Chondrocyte (in vitro differentiated cells): ENCODE measurements at places on chromosomes 7 and 10. TPM values are rescaled to one million over a fixed set of nuclear protein-coding genes. Genes with fewer than 3 reads are reported as not detected.
A peak's percentile ranks its signal among the peaks of the same experiment; 100 is the strongest.

DNA sequence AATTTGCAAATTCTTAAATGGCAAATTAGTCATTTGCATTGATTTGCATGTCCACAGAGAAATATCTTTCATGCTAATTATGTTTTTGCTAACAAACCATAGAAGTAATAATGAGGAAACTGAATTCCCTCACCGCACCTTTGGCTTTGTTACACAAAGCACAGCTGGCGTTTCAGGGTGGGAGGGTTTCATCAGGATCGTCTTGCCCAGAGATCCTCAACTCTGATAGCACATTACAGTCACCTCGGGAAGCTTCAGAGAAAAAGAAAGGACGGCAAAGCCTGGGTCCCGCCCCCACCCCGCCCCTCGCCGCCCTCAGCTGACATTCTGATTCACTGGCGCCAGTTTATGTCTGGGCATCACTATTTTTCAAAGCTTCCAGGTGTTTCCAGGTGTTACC, 119.4 kb downstream of the PTPRN2 start:
- H3K4me1 ChIP-seq = no peaks in the 10 kb centered on the region
- peaks cover 2% of the 10 kb centered on the region for H3K36me3 ChIP-seq
- no peak overlapping the region for H3K27ac ChIP-seq

DNA sequence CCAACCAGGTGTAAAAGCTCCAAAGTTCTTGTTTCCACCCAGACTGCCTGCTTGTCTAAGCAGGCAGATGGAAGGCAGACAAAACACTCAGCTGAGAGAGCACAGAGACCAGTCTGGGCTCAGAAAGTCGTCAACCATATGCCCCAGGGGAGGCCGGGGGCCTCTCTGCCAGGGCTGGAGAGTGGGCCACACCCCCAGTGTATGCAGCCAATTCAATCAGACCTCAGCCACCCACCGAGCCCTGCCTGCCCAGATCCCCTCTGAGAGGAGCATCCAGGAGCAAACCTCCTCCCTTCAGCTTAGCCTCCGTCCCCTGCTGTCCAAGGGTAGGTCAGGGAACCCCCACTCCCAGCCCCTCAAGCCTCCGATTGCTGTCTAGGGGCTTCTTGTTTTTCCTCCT, 196.3 kb downstream of the LSM5 start:
- peaks cover 46% of the 10 kb centered on the region for H3K27me3 ChIP-seq
- peaks cover 2% of the 10 kb centered on the region for H3K36me3 ChIP-seq
- no peak overlapping the region for H3K27ac ChIP-seq

GRCh38 chr7:7331523-7331922, 149.2 kb downstream of the C1GALT1 start:
- H3K27ac ChIP-seq = no peak overlapping the region
- no peaks in the 10 kb centered on the region for H3K36me3 ChIP-seq

DNA sequence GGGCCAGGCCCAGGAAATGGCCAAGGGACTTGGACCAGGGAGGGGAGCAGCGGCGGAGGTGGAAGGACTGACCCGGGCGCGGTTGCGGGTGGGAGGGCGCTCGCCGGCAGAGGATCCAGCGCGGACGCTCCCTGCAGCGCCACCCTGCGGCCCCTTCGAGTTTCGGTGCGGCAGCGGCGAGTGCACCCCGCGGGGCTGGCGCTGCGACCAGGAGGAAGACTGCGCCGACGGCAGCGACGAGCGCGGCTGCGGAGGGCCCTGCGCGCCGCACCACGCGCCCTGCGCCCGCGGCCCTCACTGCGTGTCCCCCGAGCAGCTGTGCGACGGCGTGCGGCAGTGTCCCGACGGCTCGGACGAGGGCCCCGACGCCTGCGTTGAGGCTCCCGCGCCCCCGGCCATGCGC, 16.8 kb upstream of the ZNF467 start:
- H3K27ac ChIP-seq = no peak overlapping the region
- H3K36me3 ChIP-seq = no peaks in the 10 kb centered on the region
- H3K4me3 ChIP-seq = no peak overlapping the region
- H3K27me3 ChIP-seq = peaks cover 32% of the 10 kb centered on the region
- DNase-seq = no peak

Gene LIPJ
- total RNA-seq = not detected in 3 replicates

GRCh38 chr10:21807180-21807579, 196.3 kb downstream of the DNAJC1 start:
- no peak for DNase-seq
- H3K4me1 ChIP-seq = peaks cover 11% of the 10 kb centered on the region
- no peaks in the 10 kb centered on the region for H3K27me3 ChIP-seq

DNA sequence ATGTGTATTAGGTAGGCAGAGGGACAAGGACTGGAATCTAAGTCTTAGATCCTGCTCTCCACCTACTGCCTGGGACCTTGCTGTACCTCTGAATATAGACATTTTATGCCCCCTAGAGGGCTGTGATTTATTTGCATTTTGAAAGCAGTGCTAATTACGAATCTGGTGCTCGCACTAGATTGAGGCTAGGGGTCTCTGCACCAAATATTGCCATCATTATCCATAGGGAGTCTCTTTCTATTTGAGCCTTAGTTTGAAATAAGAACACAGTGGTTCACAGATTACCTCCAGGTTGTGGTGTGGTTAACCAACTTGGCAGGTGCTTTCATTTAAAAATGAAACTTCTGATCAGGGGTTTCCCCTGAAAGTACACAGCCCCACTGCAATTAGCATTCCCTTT, 41.8 kb downstream of the CNNM1 start:
- H3K4me3 ChIP-seq = no peak overlapping the region
- no peak for DNase-seq
- no peak overlapping the region for H3K27ac ChIP-seq
- H3K36me3 ChIP-seq = peaks cover 1% of the 10 kb centered on the region
- H3K4me1 ChIP-seq = peaks cover 18% of the 10 kb centered on the region

Gene SPDYE9
- not detected in 3 replicates for total RNA-seq

DNA sequence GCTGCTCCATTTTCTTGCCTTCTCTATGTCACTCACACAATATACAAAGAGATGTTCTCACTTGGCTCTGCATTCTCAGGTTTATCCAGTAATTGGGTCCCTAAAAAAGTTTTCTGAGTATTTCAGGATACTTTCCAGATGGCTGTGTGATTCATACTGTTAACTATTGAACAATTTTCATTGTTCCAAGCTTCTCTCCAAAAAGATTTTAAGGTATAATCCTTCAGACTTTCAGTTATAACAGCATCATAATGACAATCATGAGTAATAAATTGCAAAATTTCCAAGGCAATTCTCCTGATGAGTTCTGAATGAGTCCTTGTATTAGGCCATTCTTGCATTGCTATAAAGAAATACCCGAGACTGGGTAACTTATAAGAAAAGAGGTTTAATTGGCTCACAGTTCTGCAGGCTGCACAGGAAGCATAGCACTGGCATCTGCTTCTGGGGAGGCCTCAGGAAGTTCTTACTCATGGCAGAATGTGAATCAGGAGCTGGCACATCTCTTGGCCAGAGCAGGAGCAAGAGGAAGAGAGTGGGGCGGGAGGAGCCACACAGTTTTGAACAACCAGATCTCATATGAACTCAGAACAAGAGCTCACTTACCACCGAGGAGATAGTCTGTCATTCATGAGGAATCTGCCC, 148.1 kb downstream of the SLC16A9 start:
- H3K36me3 ChIP-seq = no peaks in the 10 kb centered on the region
- no peak overlapping the region for H3K27ac ChIP-seq
- H3K27me3 ChIP-seq = peaks cover 7% of the 10 kb centered on the region
- H3K4me3 ChIP-seq = no peak overlapping the region
- H3K4me1 ChIP-seq = peaks cover 13% of the 10 kb centered on the region
- DNase-seq = no peak

- H3K36me3 ChIP-seq = no peaks in the 10 kb centered on the region
- H3K27ac ChIP-seq = no peak overlapping the region
- H3K27me3 ChIP-seq = no peaks in the 10 kb centered on the region
- DNase-seq = no peak
- peaks cover 24% of the 10 kb centered on the region for H3K4me1 ChIP-seq
Measured at GRCh38 chr10:26805567-26806245, 55.1 kb downstream of the ABI1 start.

GRCh38 chr10:102639537-102639936, 4.7 kb upstream of the TRIM8 start:
- H3K27me3 ChIP-seq = no peaks in the 10 kb centered on the region
- DNase-seq = no peak
- H3K4me1 ChIP-seq = peaks cover 15% of the 10 kb centered on the region
- no peaks in the 10 kb centered on the region for H3K36me3 ChIP-seq
- no peak overlapping the region for H3K4me3 ChIP-seq

GRCh38 chr10:8336629-8337331, 282.3 kb downstream of the GATA3 start:
- H3K27me3 ChIP-seq = peaks cover 13% of the 10 kb centered on the region
- H3K36me3 ChIP-seq = no peaks in the 10 kb centered on the region
- H3K4me1 ChIP-seq = peaks cover 12% of the 10 kb centered on the region
- no peak for DNase-seq
- H3K4me3 ChIP-seq = no peak overlapping the region

GRCh38 chr10:50990568-50991455, 83.5 kb upstream of the PRKG1 start:
- H3K4me1 ChIP-seq = peaks cover 33% of the 10 kb centered on the region
- H3K27me3 ChIP-seq = no peaks in the 10 kb centered on the region
- no peak for DNase-seq
- peak overlapping the region; percentile 95 for H3K27ac ChIP-seq
- H3K36me3 ChIP-seq = no peaks in the 10 kb centered on the region

Gene GPR15LG
- total RNA-seq = not detected in 3 replicates

GRCh38 chr7:130395421-130395820, 15.1 kb downstream of the CPA1 start:
- H3K4me3 ChIP-seq = no peak overlapping the region
- H3K4me1 ChIP-seq = peaks cover 68% of the 10 kb centered on the region
- H3K36me3 ChIP-seq = peaks cover 2% of the 10 kb centered on the region
- no peak overlapping the region for H3K27ac ChIP-seq
- no peak for DNase-seq

GRCh38 chr10:125025341-125025740, 83.4 kb downstream of the ZRANB1 start:
- H3K27me3 ChIP-seq = no peaks in the 10 kb centered on the region
- no peak overlapping the region for H3K4me3 ChIP-seq
- H3K27ac ChIP-seq = peak overlapping the region; percentile 23
- H3K36me3 ChIP-seq = peaks cover 13% of the 10 kb centered on the region
- H3K4me1 ChIP-seq = peaks cover 78% of the 10 kb centered on the region

DNA sequence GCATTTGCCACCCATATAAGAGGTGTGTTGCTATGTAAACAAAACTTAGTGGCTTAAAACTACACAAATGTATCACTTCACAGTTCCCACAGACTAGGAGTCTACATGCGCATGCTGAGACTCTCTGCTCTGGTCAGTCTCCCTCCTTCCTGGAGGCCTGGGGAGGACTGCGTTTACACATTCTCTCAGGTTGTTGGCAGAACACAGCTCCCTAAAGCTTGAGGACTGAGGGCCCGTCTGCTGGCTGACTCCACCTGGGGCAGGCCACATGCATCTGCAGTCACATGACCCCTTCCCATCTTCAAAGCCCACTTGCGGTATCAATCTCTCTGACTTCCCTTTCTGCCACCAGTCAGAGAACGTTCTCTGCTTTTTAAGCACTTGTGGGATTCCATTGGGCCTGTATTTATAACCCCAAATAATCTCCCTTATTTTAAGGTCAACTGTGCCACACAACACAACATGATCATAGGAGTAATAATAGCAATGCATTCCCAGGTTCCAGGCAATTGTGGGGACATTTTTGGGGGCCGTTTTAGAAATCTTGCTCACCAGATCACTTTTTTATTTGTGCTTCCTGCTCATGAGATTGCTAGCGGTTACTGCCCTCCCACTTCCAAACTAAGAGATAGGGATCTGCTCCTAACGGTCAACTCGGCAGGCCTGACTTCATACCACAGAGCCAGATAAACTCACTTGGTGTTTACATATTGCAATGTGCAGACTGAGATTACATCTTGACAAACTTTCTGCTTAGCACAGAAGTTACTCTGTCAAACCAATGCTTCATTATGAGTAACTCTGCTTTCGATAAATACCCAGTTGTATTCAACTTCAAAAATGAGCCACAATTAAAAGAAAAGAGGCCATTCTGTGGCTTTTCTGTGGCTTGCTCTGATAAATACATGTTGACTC, 96.3 kb downstream of the ALOX5 start:
- no peak overlapping the region for H3K27ac ChIP-seq
- H3K36me3 ChIP-seq = no peaks in the 10 kb centered on the region
- no peaks in the 10 kb centered on the region for H3K4me1 ChIP-seq
- DNase-seq = no peak
- no peak overlapping the region for H3K4me3 ChIP-seq
- no peaks in the 10 kb centered on the region for H3K27me3 ChIP-seq

DNA sequence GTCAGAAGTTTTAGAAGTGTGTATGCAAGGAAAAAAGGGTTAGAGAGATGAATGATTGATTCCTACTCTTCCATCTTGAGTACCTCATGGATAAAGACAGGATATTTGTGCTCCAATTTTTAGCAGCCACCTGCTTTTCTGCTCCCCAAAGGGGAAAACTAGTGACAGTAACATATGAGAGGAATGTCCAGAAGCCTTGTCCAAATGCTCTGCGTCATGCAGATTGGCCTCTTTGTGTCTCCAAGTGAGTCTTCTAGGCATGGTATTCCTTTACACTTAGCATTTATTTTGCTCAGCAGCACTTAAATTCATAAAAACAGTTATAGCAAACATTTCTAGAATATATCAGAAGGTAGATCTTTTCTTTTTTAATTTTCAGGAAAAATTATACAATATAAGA, 306.8 kb downstream of the CNTNAP2 start:
- DNase-seq = no peak
- no peak overlapping the region for H3K27ac ChIP-seq
- H3K4me3 ChIP-seq = no peak overlapping the region
- no peaks in the 10 kb centered on the region for H3K4me1 ChIP-seq
- H3K36me3 ChIP-seq = no peaks in the 10 kb centered on the region

Gene HMX3
- not detected in 3 replicates for total RNA-seq

GRCh38 chr10:67934336-67934735, 49.9 kb downstream of the SIRT1 start:
- no peak overlapping the region for H3K27ac ChIP-seq
- H3K36me3 ChIP-seq = peaks cover 28% of the 10 kb centered on the region
- no peak for DNase-seq
- H3K4me1 ChIP-seq = peaks cover 12% of the 10 kb centered on the region
- no peaks in the 10 kb centered on the region for H3K27me3 ChIP-seq
- H3K4me3 ChIP-seq = no peak overlapping the region

DNA sequence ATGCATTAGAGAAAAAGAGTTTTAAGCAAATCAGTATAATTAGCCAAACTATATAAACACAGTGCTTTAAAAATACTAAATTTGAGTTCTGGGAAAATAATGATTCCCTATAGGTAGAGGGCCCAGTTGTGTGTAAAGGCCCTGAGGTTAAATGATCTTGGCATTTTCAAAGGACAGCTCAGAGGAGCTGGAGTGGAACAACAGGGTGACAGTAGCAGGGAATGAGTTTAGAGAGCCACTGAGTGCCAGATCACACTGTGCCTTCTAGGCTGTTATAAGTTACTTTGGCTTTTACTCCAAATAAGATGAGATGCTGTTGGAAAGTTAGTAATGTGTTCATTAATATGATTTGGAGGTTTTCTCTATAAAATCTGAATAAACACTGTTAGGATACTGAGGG, 34.6 kb downstream of the VWDE start:
- H3K4me1 ChIP-seq = no peaks in the 10 kb centered on the region
- H3K4me3 ChIP-seq = no peak overlapping the region
- H3K36me3 ChIP-seq = no peaks in the 10 kb centered on the region
- peaks cover 24% of the 10 kb centered on the region for H3K27me3 ChIP-seq
- no peak overlapping the region for H3K27ac ChIP-seq

Gene CHRM2
- 0.07 TPM in 1 of 3 replicates, not detected in the others for total RNA-seq

Gene TFEC
- 0.05 to 0.23 TPM (median 0.17 TPM) in 3 replicates for total RNA-seq

Gene KCP
- total RNA-seq = 1.3 to 1.5 TPM in 2 of 3 replicates, not detected in the other

Gene GTPBP10
- 14.5 to 15.7 TPM (median 14.9 TPM) in 3 replicates for total RNA-seq
